Right kidney (tissue), 9 donors: ENCODE measurements at places on chromosomes 5 and 9.

GRCh38 chr9:113471566-113471965 is 8.0 kb downstream of the RGS3 start:
- DNase-seq, result no peak

- DNase-seq, result no peak
Measured at GRCh38 chr5:87151547-87151946, 116.1 kb upstream of the RASA1 start.

DNA sequence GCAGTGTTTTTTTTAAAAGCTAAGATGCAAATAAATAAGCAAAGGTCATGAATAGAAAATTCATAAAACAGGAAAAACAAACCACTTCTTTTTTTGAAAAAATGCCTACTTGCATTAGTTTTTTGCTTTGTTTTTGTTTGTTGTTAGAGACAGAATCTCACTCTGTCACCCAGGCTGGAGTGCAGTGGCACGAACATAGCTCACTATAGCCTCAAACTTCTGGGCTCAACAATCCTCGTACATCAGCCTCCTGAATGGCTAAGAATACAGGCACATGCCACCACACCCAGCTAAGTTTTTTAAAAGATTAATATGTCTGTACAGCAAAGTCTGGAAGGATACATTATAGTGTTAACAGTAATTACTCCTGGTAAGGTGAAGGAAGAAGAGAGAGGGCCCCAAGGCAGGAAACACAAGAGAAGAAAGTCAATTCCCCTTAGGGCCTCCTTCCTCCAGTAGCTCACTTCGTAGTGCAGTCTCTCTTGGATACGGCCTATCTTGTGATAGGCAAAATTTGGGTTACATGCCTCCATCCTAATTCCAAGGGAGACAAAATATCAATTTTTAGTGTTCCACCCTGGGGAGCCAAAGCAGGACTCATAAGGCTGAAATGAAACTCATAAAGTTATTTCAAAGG is 15.3 kb downstream of the FAM169A start:
- DNase-seq, result no peak

DNA sequence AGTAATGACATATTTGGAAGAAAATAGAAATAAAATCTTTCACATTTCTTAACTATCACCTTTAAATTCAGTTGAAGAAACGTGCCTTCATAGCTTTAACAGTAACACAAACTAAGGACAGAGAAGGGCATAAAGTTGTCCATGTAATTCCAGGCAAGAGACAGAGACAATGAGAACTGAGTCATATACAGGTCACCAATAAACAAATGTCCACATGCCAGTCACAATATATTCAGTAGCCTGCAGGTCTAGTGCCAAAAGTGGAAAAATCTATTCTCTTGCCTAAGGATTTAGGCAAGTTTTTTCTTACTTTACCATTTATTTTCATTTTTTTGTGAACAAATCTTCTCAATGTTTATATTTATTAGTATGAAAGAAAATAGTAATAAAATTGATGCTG is 1711.5 kb upstream of the NUDT12 start:
- DNase-seq, result no peak

DNA sequence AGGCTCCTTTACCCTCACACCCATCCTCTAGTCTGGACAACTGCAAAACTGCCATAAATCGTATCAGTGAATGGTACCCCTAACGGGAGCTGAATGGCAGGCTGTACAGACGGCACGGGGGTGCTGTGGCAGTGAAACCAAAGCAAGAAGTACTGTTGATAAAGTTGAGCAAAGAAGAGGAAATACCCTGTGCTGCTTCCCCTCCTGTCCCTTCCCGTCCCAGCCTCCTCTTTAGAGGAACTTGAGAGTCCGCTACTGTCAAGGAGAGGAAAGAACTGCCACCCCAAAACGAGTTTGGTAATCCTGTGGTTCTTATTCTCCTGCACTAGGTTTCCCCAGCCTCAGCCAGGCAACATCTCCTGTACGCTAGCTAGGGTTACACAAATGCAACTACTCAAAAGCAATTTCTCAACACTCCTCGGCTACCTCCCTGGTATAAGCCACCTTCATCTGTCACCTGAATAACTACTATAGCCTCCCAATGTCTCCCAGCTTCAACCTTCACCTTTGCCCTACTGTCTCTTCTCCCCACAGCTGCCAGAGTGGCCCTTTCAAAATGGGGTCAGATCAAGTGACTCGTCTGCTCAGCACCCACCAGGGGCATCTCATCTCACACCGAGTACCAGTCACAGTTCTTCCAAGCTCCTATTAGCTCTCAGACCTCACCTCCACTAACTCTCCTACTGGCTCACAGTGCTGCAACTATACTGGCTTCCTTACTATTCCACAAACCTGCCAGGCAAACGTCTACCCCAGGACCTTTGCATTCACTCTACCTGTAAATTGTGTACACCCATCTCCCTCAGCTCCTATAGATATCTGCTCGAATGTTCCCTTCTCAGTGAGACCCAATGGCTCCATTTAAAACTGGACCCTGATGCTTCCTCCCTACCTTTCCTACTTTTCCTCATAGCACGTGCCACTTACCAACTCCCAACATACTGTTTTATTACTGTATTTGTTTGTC is 4.1 kb downstream of the GLRX start:
- no peak for DNase-seq

GRCh38 chr5:103120607-103121200 is 603 bp downstream of the PPIP5K2 start:
- DNase-seq, result no peak

DNA sequence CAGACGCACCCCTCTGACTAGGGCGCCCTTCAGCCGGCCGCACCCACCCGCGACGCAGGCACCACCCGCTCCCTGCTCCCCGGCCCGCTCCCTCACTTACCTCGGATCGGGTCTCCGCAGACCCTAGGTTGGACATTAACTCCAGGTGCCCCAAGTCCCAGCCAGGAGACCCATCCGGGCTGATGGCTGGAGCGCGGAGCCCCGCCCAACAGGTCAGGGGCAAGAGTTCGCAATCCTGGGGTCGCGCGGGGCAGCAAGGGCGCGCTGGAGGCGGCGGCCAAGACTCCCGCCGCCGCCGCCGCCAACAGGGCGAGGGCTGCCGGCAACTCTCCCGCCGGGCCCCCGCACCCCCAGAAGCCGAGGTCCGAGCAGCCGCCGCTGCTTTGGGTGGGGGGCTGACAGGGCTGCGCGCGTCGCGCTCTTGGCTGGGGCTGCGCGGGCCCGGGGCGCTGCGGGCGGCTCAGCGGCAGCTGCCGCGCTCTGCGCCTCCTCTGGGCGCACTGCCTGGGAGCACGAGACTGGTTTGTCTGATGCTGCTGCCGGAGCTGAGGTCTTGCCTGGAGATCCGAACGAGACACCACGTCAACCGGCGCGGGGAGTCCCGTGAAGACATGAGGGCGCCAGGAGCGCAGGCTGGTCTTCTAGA is at the start of gene GDNF:
GDNF (minus strand) TSS at position 635 of the 646 bp plus-strand sequence. CDS start 5,245 bp downstream, outside the sequence.
- peak; percentile 79 for DNase-seq

DNA sequence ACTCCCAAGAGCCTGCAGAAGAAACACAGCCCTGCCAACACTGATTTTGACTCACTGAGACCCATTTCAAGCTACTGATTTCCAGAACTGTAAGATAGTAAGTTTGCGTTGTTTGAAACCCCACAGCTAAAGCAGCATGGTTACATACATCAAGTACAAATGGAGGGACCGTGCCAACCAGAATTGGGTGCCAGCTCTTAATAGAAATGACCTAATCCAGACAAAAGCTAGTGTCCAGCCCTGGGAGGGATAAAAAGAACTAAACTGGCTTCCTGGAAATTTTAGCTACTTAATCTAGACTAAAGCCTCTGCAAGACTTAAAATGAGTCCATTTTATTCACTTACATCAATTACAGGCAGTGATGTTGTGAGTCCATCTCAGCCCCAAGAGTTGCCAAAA is 122.6 kb downstream of the ADAMTS12 start:
- no peak for DNase-seq

GRCh38 chr5:76403766-76404222 is 709 bp downstream of the IQGAP2 start:
- no peak for DNase-seq

GRCh38 chr9:131880833-131881583 is 141.1 kb upstream of the RAPGEF1 start:
- DNase-seq, result no peak

GRCh38 chr9:14283276-14283675 is 30.7 kb downstream of the NFIB start:
- DNase-seq, result no peak

- no peak for DNase-seq
Measured at GRCh38 chr5:154487541-154487940, 9.5 kb upstream of the HAND1 start.

- DNase-seq, result no peak
Measured at GRCh38 chr9:126507318-126508109, 106.2 kb upstream of the LMX1B start.

- DNase-seq, result no peak
Measured at GRCh38 chr5:153447534-153447933, 42.9 kb upstream of the GRIA1 start.

DNA sequence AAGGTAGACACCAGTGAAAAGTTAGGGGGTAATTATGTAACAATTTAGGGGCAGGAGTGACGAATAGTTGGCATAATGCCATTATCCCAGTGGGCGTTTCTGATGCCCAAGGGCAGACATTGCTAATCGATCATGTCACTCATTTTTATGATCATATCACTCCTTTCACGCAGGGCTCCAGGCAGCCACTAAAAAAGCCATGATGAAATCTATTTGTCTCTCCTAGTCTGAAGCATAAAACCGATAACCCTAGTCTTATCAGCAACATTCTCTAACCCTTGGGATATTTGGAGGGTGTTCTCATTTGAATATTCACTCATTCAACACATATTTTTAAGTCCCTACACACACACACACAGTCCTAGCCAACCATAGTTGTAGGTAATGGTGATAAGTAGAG is 114.9 kb downstream of the NMUR2 start:
- DNase-seq, result no peak

DNA sequence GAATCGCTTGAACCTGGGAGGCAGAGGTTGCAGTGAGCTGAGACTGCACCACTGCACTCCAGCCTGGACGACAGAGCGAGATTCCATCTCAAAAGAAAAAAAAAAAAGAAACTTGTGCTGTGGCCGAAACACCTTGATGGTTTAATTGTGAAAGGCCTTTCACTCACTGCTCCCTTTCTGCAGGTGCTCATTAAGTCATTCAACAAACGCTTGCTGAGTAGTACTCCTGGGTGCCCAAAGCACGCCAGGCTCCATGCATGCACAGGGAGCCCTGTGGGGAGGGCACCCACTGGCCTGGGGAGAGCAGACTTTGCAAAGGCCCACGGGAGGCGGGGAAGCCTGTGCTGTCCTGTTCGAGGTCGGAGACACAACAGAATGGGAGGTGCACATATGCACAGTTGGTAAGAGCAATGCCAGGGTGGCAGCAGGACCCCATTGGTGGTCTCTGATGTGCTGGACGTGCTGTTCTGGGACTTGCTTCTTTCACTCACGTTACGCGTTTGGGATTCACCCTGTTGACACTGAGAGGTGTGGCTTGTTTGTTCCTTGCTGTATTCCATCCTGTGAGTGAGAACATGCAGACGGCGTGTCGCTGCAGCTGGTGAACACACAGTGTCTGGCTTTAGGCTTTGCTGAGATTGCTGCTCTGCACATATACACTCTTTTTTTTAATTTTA is 3.0 kb upstream of the ENTPD2 start:
- DNase-seq, result no peak

DNA sequence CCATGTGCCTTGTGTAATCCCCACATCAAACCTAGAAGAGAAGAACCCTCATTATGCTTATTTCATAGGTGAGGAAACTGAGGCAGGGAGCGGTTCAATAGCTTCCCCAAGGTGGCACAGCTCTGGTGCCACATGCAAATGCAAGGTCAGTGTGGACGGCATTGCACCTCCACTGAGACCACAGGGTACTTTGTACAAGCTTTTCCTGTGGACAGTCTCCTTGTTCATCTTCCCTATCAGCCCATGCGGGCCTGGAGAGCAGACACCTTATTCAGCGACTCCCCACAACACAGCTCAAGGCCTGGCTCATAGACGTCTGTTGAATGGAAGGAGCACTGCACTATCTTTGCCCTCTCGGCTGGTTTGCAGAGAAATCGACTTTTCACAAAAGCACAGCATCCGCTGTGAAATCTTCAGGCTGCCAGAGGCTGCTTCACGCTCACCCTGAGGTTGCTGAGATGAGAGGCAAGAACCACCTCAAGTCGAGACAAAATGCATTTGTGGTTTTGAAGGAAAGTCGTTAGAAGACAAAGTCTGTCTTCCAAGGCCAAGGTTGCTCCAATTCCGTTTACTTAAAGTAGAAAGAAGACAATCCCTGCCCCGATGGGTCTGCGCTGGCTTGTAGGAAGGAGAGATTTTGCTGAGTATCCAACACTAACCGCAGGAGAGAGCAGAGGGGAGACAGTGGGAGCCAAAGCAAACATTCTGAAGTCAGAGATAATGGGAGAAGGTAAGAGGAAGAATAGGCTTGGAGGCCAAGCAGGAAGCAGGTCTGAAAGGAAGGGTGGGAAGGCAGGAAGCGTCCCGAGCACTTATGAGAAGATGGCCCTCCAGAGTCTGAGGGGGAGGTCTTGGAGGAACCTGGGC is 34.2 kb upstream of the STRBP start:
- DNase-seq, result no peak

GRCh38 chr9:90881648-90882047 is 80.0 kb downstream of the SYK start:
- DNase-seq, result no peak

DNA sequence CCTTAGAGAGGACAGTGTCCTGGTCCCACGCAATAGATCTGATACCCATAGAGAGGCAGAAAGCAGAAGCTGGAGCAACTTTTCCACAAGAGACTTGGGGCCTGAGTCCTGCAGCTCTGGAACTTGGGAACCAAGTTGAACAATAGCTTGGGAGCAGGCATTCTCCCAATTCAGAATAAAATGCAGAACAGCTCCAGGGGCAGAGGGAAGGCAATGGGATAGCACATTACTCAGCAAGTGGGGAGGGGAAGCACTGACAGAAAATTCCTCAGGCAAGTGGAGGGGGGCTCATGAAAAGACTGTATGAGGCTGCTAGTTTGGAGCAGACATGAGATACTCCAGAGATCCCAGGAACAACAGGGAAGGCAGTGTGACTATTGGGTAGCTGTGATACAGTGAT is 513.6 kb downstream of the HINT1 start:
- DNase-seq, result no peak

GRCh38 chr5:95784514-95785302 is 37.8 kb downstream of the GLRX start:
- no peak for DNase-seq

DNA sequence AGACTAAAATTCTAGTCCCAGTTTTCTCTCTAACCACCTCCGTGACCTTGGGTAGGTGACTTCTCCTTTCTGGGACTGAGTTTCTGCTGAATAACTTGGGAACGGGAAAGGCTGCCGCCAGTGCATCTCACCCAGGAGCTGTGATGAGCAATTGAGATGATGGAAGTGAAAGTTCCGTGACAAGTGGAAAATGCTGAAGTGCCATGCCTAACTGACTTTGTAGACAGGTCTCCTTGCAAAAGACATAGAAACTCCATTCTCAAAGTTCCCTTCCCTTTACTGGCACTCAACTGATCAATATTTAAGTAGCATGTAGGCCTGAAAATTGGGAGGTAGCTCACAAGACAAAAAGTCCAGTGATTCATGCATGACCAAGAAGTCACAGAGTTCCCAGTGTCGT is 6.3 kb upstream of the ADAM19 start:
- DNase-seq, result no peak

DNA sequence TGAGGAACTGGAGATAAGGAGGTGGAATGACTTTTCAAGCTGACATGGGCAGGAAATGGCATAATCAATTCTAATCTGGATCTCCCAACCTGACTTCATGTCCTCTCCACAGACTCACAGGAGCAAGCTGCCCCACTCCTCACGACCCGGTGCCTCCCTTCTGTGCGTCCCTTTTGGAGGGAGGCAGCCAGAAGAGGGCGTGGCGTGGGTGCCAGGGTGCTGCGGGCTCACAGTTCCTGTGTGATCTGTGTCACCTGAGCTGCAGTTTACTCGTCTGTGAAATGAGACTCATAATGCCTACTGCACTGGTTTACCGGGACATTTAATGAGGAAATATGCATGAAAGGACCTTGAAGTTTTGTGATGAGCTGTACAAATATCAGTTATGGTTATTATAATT is 207.4 kb downstream of the DAB2IP start:
- no peak for DNase-seq
